HepG2 (cell line): ENCODE measurements at places on chromosomes 4 and X. TPM values are rescaled to one million over a fixed set of nuclear protein-coding genes. Genes with fewer than 3 reads are reported as not detected.

Gene BST1
- polyA plus RNA-seq: 0.09 and 0.10 TPM in 2 replicates

Gene BLOC1S4
- polyA plus RNA-seq: 15.5 and 17.6 TPM in 2 replicates

Gene GASK1B
- 23.0 and 29.1 TPM in 2 replicates for polyA plus RNA-seq

Gene MAGEB6
- 0.04 TPM in 1 of 2 replicates, not detected in the other for polyA plus RNA-seq

Gene CLDN34
- polyA plus RNA-seq: not detected in 2 replicates

DNA sequence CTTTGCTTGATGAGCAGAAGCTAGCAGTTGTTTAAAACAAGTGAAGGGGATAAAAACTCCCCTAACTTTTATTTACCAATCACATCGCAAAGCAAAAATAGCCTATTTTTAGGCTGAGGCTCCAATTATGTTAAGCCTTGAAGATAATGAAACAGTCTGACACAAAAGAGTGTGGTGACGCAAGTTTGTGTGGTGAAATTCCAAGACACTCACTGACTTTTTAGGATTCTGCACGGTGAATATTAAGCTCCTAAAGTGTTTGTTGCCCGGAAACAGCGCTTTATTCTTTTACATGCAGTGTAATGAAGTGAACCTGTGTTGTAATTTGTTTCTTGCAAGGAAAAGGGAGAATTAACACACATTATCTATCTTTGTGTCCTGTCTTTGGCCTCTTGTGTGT, 74.8 kb downstream of the POLA1 start:
- DNase-seq: no peak
- peaks cover 9% of the 10 kb centered on the region for H3K4me1 ChIP-seq
- peaks cover 3% of the 10 kb centered on the region for H3K36me3 ChIP-seq
- no peak overlapping the region for H3K4me3 ChIP-seq
- no peaks in the 10 kb centered on the region for H3K27me3 ChIP-seq

- no peaks in the 10 kb centered on the region for H3K27me3 ChIP-seq
- peak; percentile 88 for DNase-seq
- H3K4me3 ChIP-seq: no peak overlapping the region
- peak overlapping the region; percentile 65 for H3K27ac ChIP-seq
- H3K4me1 ChIP-seq: peaks cover 62% of the 10 kb centered on the region
These were observed 124.4 kb downstream of the CPE start for GRCh38 chr4:165502916-165503907.

GRCh38 chrX:10548688-10549087, 71.7 kb downstream of the MID1 start:
- no peak overlapping the region for H3K4me3 ChIP-seq
- H3K36me3 ChIP-seq: no peaks in the 10 kb centered on the region
- no peak overlapping the region for H3K27ac ChIP-seq
- no peaks in the 10 kb centered on the region for H3K4me1 ChIP-seq
- no peaks in the 10 kb centered on the region for H3K27me3 ChIP-seq

DNA sequence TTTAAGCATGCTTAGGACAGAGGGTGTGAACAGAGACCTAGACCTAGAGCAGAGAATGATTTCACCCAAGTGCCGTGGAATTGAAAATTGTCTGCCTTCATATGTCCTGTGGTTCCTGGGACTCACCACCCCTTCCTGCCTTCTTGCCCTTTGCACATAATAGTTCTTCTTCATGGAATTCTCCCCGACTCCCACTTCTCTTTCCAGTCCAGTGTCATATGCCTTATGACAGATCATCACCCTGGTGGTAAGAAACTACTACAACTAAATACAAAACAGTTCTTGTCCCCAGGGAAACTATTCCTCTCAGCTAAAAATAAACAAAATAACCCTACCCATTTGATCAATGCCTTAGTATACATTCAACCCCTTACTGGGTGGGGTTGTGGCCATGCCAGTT, 43.3 kb downstream of the BMPR1B start:
- no peak for DNase-seq
- no peaks in the 10 kb centered on the region for H3K4me1 ChIP-seq
- H3K4me3 ChIP-seq: no peak overlapping the region
- H3K27ac ChIP-seq: no peak overlapping the region
- H3K27me3 ChIP-seq: no peaks in the 10 kb centered on the region

DNA sequence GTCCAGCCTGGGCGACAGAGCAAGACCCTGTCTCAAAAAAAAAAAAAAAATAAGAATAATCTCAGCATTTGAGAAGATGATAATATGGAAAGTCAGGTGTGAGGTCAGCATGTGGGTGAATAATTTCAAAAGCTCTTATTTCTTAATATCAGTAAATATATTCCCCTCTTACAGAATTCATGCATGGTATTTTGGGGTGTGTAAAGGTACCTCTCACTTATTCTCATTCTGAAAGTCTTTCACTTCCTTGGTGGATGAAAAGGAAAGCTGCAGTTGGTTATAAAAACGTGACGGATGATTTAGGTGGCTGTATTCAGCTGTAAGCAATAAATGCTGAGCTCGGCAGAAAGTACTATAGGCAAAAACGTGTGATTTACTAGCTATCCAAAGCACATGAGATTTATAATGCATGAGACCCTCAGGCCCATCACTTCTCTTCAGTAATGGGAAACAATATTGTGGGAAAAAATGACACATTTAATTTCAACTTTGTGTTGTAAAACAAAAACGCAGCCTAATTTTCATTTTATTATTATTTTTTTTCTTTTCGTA, 353.2 kb upstream of the MAGEB2 start:
- no peak overlapping the region for H3K27ac ChIP-seq
- H3K4me1 ChIP-seq: no peaks in the 10 kb centered on the region
- no peak overlapping the region for H3K4me3 ChIP-seq

GRCh38 chr4:101355767-101356702, 8.7 kb upstream of the PPP3CA start:
- peaks cover 32% of the 10 kb centered on the region for H3K4me1 ChIP-seq
- peak; percentile 81 for DNase-seq
- no peaks in the 10 kb centered on the region for H3K36me3 ChIP-seq
- H3K4me3 ChIP-seq: peak overlapping the region; percentile 31; the same call in 1 of the 2 replicates
- peak overlapping the region; percentile 50 for H3K27ac ChIP-seq

DNA sequence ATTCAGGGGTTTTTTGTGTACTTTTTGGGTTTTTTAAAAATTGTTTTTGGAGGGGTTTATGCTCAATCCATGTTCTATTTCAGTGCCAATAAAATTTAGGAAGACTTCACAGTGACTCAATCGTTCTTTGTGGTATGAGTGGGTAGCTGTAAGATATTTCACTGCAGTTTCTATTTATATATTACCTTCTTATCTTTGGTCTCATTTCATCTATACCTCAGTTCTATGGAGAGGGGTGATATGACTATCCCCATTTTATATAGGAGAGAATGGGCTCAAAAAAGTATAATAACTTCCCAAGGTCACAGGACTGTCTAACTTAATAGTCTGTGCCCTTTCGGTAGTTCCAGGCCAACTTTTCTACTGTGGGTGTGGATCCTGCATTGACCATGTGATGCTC, 74.4 kb downstream of the MSN start:
- no peak overlapping the region for H3K27ac ChIP-seq
- H3K36me3 ChIP-seq: no peaks in the 10 kb centered on the region
- H3K4me1 ChIP-seq: no peaks in the 10 kb centered on the region
- no peak overlapping the region for H3K4me3 ChIP-seq
- H3K27me3 ChIP-seq: no peaks in the 10 kb centered on the region

- H3K27me3 ChIP-seq: no peaks in the 10 kb centered on the region
- no peak overlapping the region for H3K4me3 ChIP-seq
- no peaks in the 10 kb centered on the region for H3K36me3 ChIP-seq
- H3K4me1 ChIP-seq: no peaks in the 10 kb centered on the region
- no peak overlapping the region for H3K27ac ChIP-seq
These were observed 11.3 kb upstream of the SLC9A7 start for GRCh38 chrX:46770000-46770816.

DNA sequence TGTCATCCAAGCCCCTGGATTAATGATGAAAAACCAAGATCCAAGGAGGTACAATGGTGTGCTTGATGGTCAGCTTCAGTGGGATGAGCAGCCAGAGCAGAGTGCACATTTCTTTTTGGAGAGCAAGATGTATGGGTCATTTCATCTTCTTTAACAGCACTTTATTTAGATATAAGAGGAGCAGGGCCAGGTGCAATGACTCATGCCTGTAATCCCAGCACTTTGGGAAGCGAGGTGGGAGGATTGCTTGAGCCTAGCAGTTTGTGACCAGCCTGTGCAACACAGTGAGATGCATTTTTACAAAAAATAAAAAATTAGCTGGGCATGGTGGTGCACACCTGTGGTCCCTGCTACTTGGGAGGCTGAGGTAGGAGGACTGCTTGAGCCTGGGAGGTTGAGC, 45.3 kb upstream of the MAP3K15 start:
- no peak overlapping the region for H3K27ac ChIP-seq
- no peak for DNase-seq
- no peak overlapping the region for H3K4me3 ChIP-seq
- no peaks in the 10 kb centered on the region for H3K36me3 ChIP-seq
- H3K27me3 ChIP-seq: no peaks in the 10 kb centered on the region

DNA sequence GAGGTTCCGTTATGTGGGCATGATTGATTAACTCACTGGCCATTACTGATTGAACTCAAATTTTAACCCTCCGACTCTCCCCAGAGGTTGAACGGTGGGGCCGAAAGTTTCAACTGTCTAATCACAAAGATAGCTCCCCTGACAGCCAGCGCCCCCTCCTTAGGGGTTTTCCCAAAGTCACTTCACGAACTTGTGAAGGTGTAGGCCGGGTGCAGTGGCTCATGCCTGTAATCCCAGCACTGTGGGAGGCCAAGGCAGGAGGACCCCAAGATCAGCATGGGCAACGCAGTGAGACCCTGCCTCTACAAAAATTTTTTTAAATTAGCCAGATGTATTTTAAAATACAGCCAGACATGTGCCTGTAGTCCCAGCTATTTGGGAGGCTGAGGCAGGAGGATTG, 39.8 kb upstream of the RBM47 start:
- no peak for DNase-seq
- H3K4me3 ChIP-seq: no peak overlapping the region
- H3K4me1 ChIP-seq: peaks cover 41% of the 10 kb centered on the region
- H3K27me3 ChIP-seq: no peaks in the 10 kb centered on the region

DNA sequence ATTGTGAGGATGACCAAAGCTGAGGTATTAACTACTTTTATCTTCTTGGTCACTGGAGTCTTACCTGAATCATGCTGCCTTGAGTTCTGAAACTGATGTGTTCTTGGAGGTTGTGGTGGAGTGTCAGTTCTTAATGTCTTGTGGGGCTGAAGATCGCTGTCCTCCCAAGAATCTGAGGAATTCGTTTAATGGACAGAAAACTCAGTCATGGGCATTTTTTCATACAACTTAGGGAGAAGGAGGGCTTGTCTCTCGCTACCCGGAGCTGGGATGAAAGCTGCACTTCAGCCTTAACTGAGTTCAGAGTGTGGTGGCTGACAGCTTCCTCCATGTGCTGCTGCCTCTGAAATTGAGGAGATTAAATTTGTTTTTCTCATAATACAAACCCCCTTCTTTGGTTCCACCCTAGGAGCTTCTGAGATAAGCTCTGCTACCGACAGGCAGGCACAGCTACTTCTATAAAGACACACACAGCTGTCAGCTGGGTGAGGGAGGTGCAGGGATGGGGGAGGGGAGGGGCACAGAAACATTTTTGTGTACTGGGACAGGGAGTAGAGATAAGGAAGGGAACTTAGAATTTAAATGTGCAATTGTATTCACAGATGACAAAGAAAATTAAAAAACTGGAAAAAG, 30.8 kb downstream of the RBBP7 start:
- no peak overlapping the region for H3K4me3 ChIP-seq
- H3K27ac ChIP-seq: no peak overlapping the region
- no peaks in the 10 kb centered on the region for H3K4me1 ChIP-seq
- no peak for DNase-seq

DNA sequence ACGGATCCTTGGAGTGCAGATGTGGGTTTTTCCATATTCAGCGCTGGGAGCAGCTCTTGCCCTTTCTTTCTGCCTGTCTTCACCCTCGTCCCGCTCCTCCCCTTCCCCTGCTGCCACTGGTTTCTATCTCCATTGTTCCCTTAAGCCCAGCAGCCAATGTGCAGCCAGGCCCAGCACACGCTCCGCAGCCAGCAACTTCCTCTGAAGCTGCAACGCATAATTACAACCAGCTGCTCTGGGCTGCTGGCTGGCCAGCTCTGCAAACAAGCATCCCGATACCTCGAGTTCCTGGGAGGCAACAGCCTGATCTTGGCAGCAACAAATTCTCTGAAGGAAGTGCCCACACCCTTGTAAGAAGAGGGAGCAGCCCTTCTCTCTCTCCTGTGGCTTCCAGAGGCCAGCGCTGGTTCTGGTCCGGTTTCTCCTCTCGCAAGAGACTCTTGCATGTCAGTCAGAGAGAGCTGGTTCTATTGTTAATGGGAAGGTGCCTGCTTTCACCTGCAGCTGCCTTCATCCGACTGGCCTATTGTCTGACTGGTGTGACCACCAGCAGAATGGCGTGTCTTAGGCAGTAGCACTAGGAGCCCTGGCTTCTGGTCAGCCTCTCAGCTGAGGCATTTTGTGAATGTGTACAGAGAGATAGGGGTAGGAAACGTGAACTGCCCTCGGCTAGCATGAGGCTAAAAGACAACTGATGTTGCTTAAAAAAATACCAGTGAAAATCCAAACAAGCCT, 83.8 kb upstream of the MAML3 start:
- H3K36me3 ChIP-seq: no peaks in the 10 kb centered on the region
- H3K27me3 ChIP-seq: no peaks in the 10 kb centered on the region

GRCh38 chrX:17737710-17737985, 355 bp downstream of the SCML1 start:
- H3K4me3 ChIP-seq: peak overlapping the region; percentile 79
- peak overlapping the region; percentile 94 for H3K27ac ChIP-seq
- no peaks in the 10 kb centered on the region for H3K27me3 ChIP-seq

DNA sequence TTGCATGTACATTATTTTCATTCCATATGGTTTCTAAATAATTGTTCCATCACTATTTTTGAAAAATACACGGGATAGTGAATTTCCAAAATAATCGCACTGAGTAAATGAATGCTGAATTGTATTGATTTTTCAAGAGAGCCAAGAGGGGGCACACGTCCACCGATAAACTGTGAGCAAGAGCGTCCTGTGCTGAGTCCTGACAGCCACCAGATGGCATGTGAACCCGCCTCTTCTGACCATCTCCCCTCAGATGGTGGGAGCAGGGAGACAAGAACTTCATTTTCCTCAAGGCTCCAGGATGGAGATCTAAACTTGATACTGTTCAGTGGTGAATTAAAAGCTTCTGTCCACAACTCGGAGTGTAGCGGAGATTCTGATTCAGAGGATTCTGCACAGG, 30.6 kb upstream of the IL9R start:
- H3K4me3 ChIP-seq: no peak overlapping the region
- DNase-seq: peak; percentile 54
- no peak overlapping the region for H3K27ac ChIP-seq
- no peaks in the 10 kb centered on the region for H3K4me1 ChIP-seq

DNA sequence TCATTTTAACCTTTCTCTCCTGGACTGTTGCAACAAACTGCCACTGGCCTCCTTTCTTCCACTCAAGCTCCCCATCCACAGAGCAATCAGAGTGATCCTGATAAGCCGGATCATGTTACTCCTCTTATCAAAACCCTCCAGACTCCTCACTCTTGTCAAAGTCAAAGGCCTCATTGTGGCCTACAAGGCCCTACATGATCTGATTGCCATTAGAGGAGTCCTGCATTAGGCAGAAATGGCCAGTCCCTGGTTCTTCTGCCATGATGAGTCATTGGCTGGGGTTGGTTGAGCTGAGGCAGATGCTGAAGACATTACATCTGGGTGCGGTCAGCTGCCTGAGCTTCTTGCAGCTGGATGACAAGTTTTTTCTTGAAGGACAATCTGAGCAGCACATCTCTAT, 32.7 kb upstream of the CASK start:
- no peaks in the 10 kb centered on the region for H3K27me3 ChIP-seq
- no peaks in the 10 kb centered on the region for H3K4me1 ChIP-seq
- no peak for DNase-seq
- H3K4me3 ChIP-seq: no peak overlapping the region

GRCh38 chrX:108584617-108585211, 145.1 kb downstream of the COL4A5 start:
- H3K36me3 ChIP-seq: no peaks in the 10 kb centered on the region
- no peaks in the 10 kb centered on the region for H3K4me1 ChIP-seq
- DNase-seq: no peak
- no peaks in the 10 kb centered on the region for H3K27me3 ChIP-seq
